ENCODE measurements at places on chromosomes 3 and 15.

- DNase-seq, result no peak
These were observed 45.7 kb downstream of the EHHADH start for GRCh38 chr3:185207931-185208746.

- no peak for DNase-seq
These were observed 113.0 kb upstream of the GALNT15 start for GRCh38 chr3:16061491-16061890.

- DNase-seq, result no peak
These were observed 806 bp upstream of the CERS3 start for GRCh38 chr15:100529556-100529955.

- no peak for DNase-seq
These were observed 2.3 kb downstream of the SERP1 start for GRCh38 chr3:150544041-150544440.

DNA sequence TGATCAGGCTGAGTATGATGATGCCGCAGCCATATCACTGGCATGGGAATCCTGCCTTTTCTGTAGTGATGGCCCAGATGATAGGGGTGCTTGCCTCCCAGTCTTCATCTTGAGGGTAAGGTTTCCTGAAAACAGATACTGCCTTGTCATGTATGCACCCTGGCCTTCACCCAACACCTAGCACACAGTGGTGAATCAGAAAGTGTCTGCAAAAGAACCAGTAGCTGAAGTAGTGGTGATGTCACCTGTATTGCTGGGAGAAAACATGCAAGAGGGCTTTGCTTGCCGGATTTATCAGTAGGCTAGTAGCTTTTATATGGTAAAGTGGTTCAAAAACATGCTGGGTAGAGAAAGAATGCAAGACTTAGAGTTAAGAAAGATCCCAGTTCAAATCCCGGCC, 419.8 kb upstream of the WNT5A start:
- no peak for DNase-seq

DNA sequence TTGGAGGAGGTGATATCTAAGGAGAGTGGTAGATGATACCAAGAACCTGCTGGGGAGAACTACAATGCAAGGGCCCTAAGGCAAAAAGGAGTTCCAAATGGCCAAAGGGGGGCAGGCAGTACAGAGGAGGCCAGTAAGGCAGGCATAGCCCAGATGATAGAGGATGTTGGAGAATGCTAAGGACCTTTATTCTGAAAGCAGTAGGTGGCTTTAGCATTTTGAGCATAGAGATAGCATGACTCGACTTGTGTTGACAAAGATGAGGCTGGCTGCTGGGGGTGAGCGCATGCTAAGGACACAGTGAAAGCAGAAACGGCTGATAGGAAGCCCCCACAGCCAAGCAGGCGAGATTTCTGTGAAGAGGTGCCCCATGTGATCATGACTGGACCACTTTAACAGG, 419.3 kb downstream of the ERC2 start:
- no peak for DNase-seq

DNA sequence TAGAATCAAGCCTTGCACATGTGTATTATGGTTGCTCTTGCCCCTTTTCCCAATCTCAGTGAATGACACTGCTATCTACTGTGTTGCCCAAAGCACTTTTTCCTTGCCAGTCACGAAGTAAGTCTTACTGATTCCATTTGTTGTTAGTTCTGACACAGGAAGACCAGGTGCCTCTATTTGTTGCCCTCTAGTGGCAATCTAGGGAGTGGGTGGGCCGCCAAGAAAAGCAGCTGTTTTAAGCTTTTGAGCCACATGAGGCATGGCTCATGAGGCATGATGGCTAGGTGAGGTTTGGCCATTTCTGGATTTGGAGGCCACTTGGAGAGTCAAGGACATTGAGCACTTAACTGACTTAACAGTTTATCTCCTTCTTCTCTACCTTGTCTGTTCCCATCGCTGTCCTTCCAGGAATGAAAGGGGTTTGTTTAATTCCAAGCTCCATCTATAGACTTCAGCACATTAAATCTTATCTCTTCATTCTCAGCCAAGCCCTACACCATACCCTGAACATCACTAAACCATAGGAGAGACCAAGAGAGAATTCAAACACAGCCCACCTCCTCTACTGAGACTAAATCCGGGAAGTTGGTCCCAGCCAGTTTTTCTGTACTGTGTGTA, 103.1 kb downstream of the HCN4 start:
- peak; percentile 29 for DNase-seq

GRCh38 chr15:55902981-55903380, 90.4 kb downstream of the NEDD4 start:
- DNase-seq, result no peak

DNA sequence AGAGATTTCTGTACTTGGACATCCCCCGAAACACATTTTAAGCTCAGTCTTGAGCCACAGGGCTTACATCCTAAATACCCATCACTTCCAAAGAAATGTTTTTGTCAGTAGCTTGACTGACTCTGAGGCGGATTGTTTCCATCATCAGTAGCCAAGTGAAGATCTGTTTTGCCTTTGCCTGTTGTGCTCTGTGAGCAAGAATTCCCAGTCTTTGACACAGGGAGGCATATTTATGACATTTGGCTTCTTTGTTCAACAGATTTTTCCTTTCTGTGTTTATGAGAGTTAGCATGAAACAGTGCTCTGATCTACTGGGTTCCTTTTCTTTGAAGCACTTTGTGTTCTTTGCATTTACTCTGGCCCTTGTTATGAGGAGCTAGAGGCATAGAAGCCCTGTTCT, 132.1 kb upstream of the CDIN1 start:
- DNase-seq, result no peak

GRCh38 chr3:194602669-194603171, 30.5 kb downstream of the TMEM44 start:
- no peak for DNase-seq

- DNase-seq, result no peak
These were observed 325.0 kb upstream of the CFAP20DC start for GRCh38 chr3:59374818-59375211.

Data from NK-92 treated with Interleukin-12 subunit alpha and Interleukin-12 subunit beta, amount 100 ng/mL, for 24 hours (cell line).